ENCODE measurements at places on chromosomes 12 and 14.
A peak's percentile ranks its signal among the peaks of the same experiment; 100 is the strongest.

GRCh38 chr12:51721282-51721940 lies 127.1 kb downstream of the FIGNL2 start:
- peak; percentile 1 for DNase-seq

DNA sequence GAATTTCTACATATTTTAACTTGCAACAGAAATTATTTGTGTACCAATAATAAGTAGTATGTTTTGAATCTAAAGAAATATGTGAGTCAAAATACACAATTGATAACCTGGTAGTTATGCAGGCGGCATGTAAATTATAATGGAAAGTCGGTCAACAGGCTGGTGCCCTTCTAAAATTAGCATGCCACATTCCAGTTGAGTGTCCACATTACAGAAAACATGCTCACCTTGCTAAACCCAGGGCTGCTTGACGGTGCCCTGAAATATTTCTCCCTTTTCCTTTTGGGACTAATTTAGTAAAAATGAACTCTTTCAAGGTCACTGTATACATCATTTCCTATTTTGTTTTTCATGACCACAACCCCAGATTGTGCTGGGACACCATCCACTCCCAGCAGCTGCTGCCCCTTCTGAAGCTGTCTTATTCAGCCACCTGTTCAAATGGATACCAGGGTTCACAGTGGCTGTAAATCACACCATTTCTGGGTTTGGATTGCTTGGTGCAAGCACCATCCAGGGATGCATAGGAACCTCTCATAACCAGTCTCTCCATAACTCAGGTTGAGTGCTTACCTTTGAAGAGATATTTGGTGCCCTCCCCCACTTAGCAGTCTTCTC lies 110.6 kb downstream of the ANO6 start:
- no peak for DNase-seq

- DNase-seq: no peak
These were observed 1.7 kb downstream of the NDRG2 start for GRCh38 chr14:21023174-21023573.

- DNase-seq: no peak
These were observed 2.1 kb downstream of the SDR9C7 start for GRCh38 chr12:56932146-56932545.

DNA sequence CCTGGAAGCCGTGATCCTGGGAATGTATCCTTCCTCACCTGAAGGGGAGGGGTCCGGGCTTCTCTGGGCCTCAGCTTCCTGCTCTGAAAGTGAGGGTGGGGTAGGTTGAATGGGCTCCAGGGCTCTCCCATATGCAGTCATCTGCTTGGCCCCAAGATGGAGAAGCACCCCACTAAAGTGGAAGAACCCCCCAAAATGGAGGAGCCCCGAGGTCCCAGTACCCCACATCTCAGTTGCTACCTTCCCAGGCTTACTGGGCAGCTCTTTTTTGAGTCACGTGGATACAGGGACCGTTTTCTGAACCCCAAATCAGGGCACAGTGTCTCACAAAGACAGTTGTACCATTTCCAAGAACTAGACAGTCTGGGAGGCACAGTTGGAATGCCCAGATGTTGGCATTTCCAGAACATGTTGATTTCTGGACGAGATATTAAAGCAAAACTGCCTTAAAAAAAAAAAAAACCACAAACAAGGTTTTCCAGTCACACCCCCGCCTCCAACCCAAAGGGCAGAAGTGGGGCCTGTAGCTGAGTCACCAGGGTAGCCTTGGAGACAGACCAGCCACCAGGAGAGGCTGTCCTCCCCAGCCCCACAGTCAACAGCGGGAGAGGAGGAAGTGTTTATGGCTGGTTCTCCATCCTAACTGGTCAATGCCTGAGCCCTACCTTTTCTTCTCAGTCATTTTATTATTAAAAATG lies 12.1 kb downstream of the VASH1 start:
- no peak for DNase-seq

- no peak for DNase-seq
These were observed 193.6 kb downstream of the GALC start for GRCh38 chr14:87799400-87799799.

- no peak for DNase-seq
These were observed 31.2 kb upstream of the CHPT1 start for GRCh38 chr12:101666052-101666728.

- no peak for DNase-seq
These were observed at the start of gene ACACB for GRCh38 chr12:109115758-109116610. Gene ACACB (plus strand): TSS chr12:109116587. CDS start chr12:109139406, 22,819 bp downstream.

DNA sequence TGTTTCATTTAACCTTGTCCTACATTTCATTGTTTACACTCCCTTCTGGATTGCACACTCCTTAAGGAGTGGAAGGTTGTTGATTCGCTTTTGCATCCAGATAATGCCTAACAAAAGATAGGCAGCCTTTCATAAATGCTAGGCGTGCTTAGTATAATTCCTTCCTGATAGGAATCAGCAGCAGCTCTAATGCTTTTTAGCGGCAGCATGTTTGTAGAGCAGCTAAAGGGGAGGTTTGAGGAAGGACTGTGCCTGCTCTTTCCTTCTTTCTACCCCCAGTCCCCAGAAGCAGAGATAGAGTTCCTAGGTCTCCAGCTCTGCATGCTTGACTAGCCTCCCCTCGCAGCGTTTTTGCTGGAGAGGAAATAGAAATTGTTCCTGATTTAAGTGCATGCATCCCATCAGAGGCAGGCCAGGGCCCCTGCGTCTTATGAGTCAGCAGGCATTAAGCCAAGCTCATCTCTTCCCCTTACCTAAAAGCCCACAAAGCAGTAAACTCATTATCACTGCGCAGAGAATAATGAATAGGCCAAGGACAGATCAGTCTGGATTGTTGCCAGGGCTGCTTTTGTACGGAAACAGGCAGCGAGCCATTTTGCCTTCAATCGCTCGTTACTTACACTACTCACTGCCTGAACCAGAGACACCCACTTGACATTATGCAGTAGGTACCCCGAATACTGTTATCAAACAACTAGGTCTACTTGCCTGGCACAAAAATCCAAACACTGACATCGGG lies 14.0 kb upstream of the TBPL2 start:
- DNase-seq: no peak

DNA sequence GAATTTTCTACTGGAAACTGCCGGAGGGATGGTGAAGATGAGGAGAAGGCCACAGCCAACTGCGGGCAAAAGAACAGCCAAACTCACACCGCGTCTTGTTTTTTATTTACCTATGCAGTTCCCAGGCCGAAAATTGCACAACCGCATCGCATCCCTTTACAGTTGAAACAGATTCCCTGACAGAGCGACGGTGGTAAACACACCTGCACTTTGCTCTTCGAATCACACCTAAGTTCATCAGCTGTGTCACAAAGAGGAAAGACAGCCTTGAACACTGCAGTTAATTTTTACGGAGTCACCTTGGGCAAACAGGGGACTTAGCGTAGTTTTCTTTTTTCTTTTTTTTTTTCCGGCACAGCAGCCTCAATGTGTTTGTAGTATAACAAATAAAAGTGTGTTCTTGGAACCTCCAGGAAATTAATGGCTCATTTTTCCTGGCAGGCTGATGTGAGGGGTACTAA lies 272.0 kb upstream of the DIO3 start:
- DNase-seq: no peak

- no peak for DNase-seq
These were observed 223.3 kb upstream of the SFSWAP start for GRCh38 chr12:131487388-131488124.

DNA sequence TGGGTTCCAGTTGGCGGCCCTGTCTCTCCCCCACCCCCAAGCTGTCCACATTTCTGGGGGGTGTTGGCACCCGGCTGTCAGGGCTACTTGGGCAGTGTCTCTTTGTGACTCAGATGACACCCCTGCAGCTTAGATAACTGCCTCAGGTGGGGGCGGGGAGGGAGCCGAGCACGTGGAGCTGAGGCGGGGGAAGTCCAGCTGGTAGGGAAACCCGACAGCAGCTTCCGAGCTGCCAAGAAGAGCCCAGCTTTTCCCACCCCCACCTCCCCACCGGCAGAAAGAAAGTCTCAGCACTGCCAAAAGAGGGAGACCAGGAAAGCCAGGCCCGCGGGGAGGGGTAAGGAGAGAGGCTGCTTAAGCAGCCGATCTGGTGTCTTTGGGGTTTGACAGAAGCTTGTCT lies 1.4 kb downstream of the LRTM2 start:
- no peak for DNase-seq

- DNase-seq: no peak
These were observed 442.2 kb upstream of the CCDC196 start for GRCh38 chr14:66043921-66044320.

GRCh38 chr14:69955855-69956845 lies 76.9 kb downstream of the SMOC1 start:
- DNase-seq: no peak

- DNase-seq: peak; percentile 35
These were observed 51.4 kb downstream of the A2M start for GRCh38 chr12:9064201-9064814.

DNA sequence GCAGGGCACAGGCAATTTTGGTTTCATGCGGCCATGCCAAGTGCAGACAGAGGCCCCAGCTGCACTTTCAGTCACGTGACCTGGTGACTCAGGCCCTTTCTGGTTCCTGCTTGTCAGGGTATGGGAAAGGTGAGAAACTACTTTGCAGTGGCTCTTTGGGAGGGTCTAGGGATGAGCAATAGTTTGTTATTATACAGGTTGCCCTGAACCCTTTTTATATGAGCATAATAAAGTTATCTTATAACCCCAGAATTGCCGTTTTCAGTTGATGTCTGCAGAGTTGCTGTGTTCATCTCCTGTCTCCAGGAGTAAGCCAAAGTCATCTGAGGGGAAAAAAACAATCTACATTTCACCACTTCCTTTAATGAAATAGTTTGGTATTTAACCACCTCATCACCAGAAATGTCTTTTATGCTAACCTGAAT lies 30.9 kb upstream of the EMP1 start:
- DNase-seq: peak; percentile 78

- DNase-seq: no peak
These were observed 201.8 kb upstream of the RGS6 start for GRCh38 chr14:71730471-71730870.

DNA sequence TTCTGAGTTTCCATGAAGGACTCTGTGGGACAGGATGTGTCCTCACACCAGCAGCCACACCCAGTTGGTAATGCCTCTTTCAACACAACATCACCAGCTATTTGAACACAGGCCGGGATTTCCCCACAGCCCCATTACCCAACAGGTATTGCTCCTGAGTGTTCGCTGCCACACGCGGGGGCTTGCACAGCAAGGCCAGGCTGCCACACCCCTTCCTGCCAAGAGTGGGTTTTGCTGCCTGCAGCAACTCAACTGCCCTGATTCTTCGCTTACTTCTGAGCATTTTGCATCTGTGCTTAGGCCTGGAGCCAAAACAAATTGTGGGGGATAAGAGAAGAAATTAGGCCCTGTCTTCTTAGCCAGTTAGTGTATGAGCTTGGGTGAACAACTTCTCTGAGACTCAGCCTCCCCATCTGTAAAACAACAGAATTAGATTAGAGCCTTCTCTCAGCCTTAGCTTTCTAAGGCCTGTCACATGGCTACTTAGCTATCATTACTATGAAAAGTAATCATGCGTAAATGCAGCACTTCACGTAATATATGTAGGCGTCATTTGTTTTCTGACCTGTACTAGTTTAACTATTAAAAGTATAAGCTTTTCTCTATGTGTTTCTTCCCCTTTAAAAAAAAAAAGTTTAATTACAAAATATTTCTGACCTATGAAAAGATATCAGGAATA lies 20.0 kb downstream of the CKAP4 start:
- DNase-seq: peak; percentile 48

GRCh38 chr12:12714276-12715021 lies 2.7 kb upstream of the CDKN1B start:
- peak; percentile 34 for DNase-seq

- DNase-seq: no peak
These were observed 326.4 kb upstream of the SFSWAP start for GRCh38 chr12:131384544-131384855.

DNA sequence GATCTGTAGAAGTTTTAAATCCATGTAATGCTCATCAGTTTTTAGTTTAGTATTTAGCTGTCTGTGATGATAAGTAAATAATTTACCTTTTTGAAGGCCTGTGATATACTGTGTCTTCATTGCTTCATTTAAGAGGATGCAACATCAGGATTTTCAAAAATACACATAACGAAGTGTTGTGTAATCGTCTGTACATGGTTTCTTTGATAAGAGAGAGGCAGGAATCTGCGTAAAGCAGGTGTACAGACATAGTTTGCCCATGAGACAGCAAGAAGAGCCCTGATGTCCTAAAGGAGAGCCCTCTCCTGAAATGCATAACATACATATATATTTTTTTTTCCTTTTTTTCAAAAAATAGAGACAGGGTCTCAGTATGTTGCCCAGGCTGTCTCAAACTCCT lies 44.8 kb downstream of the RASSF3 start:
- DNase-seq: no peak

Measured in stimulated activated naive CD4-positive, alpha-beta T cell treated with Interleukin-2 at 50 U/mL for 16 hours (primary cell).